Activated naive CD8-positive, alpha-beta T cell treated with anti-CD3 and anti-CD28 coated beads, Interleukin-2, amount 50 U/mL, for 24 hours (primary cell): ENCODE measurements at places on chromosomes 5 and 9.

DNA sequence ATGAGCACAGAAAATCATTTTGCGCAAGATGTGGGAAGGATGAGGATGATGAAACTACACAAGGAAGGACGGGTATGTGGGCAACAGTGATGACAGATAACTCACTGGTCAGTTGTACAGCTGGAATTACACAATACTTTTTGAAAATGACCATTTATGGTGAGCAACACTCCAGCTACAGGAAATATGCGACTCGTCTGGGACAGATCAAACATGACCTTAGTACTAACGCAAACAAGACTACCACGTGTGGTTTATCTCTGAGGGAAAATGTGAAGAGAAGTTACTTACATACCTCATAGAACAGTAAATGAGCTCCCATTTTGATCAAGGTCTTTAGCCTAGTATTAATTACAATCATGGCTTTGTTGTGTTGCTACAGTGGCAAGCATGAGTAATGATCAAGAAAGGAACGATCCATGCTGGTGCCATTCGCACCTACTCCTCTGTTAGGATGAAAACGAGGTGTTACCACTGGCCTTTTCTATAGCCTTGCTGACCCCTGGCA is 456.9 kb downstream of the BNC2 start:
- no peak for DNase-seq

- no peak for DNase-seq
These were observed 250.1 kb upstream of the MAP3K1 start for GRCh38 chr5:56565283-56565615.

DNA sequence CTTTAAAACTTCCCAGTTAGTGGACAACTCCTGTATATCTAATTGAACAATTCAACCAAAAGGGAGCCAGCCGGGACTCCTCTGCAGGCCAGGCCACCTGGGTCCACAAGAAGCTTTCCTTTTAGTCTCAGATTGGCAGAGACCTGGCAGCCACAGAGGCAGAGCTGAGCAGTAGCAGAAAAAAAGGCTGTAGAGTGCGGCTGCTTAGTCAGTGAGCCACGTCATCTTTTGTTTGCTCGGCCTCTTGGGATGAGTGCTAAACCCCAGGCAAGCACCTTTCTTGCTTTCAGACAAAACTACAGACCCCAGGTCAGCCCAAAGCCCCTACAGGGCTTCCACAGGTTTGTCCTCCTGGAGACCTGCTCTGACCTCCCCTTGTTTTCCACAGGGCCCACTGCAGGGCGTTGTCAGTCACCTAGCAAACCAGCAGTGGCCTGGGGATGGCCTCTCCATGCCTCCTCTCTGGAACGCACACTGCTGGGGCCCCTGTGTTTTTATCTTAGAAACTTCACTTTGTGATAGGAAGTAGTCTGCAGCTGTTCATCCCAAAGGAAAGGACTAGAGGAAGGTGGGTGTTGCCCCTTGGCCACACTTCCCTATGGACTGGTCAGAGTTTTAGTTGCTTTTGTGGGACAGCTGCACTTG is 49.9 kb downstream of the SHB start:
- no peak for DNase-seq

- no peak for DNase-seq
These were observed 16.2 kb downstream of the ATPSCKMT start for GRCh38 chr5:10233505-10233904.

DNA sequence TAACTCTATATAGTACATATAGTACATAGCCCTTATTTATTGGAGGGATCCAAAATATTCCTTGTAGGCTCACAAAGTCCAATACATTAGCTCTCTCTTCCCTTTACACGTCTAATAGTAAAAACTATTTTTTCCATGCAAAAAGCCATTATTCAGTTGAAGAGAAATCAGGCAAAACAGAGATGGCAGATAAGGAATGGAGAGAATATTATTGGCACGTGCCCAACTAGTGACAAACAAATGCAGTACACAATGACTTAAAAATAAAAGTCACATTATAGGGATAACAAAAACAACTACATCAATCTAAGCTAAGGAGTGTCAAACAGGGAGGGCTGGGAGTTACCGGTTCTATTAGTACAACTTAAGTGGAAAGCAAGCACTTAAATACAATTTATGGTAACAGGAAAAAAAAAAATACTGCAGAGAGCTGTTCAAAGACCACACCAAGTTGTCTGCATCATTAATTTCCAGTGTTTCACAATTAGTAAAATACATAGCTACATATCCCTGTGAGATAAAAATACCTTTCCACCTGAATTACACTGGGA is 4.1 kb upstream of the SCAI start:
- DNase-seq = no peak

GRCh38 chr9:88749420-88749819 is 214.4 kb downstream of the NXNL2 start:
- DNase-seq = no peak

DNA sequence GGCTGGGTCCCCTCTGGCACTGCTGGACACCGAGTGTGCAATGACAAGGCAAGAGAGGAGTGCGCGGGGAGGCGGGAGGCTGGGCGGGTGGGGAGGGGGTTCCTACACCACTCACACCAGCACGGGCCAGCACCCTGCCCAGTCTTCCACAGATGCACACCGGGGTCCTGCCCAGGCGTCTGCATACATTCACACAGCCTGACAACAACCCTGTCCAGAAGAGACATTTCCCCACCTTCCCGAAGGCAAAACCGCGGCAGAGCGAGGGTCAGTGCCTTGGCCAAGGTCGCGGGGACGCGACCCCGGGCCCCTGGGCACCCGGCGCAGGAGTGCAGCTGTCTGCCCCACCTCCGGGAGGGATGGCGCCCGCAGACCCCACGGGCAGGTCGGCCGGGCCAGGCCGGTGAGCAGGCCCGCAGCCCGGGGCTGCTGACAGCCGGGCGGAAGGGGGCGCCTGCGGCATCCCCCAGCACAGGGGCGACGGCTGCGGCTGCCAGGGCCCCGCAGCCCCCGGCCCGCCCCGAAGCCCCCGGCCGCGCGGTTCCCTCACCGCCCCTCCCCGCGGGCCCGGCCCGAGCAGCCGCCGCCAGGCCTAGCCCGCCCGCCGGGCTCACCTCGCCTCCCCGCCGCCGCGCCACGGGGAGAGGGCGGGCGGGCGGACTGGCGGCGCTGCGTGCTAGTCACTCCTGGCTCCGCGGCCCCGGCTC is 496 bp downstream of the MAPK9 start:
- DNase-seq = peak; percentile 34

DNA sequence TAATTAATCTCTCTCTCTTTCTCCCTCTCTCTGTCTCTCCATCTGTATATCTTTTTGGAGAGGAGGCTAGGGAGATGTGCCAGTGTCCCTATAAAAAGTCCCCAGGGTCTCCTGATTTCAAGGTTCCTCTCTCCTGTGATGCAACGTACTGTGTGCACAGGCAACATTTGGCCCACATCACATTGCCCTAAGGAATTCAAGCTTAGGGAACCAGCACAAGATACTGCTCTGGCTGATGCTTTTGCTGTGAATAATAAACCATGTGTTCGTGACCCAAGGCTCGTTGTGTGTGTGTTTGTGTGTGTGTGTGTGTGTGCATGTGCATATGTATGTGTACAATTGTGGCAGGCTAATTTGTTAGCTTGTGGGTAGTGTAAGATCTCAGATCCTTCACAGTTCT is 9.7 kb downstream of the SPATA9 start:
- DNase-seq = no peak
